ENCODE measurements at places on chromosomes 2 and 18. TPM values are rescaled to one million over a fixed set of nuclear protein-coding genes. Genes with fewer than 3 reads are reported as not detected.

The TMEM214 gene
- 48.4 TPM for total RNA-seq

The TTLL4 gene
- 6.9 TPM for total RNA-seq

The DIPK1C gene
- total RNA-seq, result 0.19 TPM

The NLRC4 gene
- 2.9 TPM for total RNA-seq

DNA sequence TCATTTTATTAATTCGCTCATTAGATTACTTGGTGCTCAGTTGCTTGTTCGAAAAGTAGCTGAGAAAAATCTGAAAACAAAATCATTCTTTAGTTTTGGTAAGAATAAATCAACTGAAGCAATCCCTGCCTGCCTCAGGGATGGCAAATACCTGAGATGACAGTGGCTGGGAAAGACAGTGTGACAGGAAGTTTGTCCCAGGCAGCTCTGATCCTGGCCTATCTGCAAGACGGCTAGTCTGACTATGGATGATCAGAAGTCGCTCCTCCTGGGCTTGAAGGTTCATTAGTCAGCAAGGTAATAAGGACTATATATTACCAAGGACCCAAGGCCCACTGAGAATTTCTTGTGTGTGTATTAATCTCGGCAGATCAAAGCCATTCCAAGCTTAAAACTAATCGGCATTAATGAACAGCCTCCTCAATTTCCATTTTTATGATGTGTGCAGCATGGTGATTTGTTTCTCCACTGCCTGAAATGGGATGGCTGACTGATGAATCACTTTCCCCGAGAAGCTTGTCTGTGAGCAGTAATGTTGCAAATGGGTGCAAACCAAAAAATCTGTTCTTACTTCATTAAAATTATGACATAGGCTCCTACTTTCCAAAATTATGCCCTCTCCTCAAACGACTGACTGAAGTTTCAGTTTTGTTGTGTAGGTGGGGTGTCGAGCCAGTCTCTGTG is 199.9 kb downstream of the ACTR3 start:
- no peak for DNase-seq

- DNase-seq, result no peak
These were observed 156.7 kb downstream of the RNF144A start for GRCh38 chr2:7073901-7074300.

- DNase-seq, result no peak
These were observed 47.0 kb downstream of the COL4A4 start for GRCh38 chr2:227117027-227117426.

DNA sequence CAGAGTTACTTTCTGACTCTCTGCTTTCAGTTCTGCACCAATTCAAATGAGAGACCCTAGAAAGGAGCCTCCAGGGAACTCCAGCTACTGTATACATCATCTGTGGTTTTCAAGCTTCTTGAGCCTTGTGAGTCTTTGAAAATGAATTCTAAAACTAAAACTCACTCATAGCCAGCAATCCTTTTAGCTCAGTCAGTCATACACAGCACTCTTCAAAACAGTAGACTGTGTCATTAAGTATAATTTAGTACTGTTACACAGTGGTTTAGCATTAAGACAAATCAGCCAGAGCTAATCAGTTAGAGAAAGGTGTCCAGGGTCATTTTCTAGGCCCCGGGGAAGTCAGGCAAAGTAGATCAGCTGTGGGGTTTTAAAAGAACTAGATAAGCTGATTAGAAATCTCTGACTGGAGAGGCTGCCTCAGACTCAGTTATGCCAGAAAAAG is 322.1 kb upstream of the THUMPD2 start:
- DNase-seq, result no peak

DNA sequence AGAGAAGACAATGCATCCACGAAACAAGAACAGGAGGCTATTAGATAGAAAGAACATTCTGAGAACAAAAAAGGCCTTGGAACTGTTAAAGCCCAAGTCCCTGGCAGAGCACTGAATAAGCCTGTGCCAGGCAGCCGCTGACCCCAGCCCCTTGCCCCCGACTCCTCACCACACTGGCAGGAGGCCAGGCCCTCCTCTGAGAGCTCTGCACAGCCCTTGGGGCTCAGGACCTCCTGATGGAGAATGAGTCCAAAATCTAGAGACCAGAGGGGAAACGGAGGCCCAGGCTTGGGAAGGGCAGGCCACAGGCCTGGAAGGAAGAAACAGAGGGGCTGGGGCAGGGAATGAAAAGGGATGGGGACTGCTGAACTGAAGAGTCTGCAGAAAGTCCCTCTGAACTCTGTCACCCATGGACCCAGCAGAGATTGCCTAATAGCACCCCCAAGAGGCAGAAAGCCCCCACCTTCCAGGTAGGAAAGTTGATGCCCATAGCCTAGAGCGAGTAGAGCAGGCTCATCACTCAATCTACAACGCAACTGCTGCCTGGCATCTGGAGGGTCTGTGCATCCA is 18.3 kb upstream of the TNS1 start:
- DNase-seq, result no peak

- no peak for DNase-seq
These were observed 250.9 kb downstream of the DCDC2C start for GRCh38 chr2:3954261-3954660.

GRCh38 chr2:109032229-109032820 is 43.3 kb upstream of the EDAR start:
- no peak for DNase-seq

DNA sequence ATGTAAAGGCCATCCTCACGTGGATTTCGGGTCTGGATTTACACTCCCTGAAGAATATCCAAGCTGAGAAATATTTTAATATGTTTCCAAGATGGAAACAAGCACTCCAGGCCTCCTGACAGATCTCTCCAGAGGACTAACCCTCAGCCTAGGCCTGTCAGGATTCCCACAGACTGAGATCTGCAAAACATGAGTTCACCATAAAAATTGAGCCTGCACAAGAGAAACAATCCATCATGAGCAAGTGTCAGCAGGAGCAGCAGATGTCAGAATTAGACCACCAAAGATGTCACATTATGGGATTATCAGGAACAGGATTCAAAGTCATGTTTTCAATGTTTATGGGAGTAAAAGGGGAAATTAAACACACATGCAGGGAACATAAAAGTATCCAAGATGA is 191.3 kb downstream of the TFCP2L1 start:
- no peak for DNase-seq

Data from liver (tissue), 10 donors.